ENCODE measurements at places on chromosomes 7 and 10.
A peak's percentile ranks its signal among the peaks of the same experiment; 100 is the strongest.

DNA sequence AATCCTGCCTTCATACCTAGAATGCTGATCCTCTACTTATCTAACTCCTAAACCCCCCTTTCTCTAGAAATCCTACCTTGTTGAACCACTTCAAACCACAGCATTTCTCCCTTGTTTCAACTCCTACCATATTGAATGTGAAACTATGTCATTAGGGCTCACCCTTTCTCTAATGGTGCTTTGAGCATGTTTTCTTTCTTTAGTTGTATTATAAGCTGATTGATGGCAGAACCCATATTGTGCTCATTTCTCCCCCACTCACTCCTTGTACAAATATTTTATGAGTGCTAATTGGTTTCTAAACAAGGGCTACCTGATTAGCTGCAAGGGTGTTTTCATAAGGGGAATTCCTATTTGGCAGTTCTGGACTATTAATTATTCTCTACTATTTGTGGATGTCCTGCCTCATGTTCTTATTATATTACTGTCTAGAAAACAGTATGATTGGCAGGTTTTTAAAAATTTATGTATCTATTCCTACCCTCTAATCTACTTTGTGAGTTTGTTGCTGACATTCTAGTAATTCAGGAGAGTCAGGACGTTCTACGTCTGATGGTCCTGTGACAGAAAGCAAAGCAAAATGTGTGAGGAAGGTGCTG lies 765.8 kb downstream of the KCNMA1 start:
- DNase-seq, result no peak

DNA sequence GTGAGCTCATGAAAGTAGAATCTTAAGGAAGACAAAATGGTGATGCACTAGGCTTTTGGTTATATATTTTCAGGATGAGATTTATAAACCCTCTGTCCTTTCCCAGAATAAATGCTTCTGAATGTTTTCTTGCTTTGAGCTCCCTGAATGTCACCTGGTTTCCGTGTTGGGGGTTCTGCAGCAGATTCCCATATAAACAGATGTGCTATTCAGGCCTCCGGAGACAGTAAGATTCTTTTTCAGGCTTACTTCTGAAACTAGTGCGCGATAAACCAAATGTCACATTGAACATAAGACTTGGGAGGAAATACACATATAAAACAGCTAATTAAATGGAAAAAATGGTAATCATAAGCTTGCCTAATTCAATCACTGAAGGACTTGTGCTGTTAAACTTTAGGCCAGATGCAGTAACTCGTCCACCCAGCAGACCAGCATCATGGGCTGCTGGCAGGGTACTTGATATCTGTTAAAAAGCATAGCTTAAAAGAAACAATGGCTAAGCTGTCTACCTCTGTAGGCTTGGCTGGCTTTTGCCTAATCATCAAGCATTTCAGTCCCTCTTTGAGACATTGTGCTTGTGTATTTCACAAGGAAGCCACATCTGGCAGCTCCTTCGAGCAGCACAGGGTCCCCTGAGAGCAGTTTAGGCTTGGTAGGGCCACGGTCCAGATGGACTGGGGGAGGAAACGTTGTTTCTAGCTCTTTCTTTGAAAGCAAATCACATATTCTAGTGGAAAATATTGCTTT lies 281.2 kb upstream of the KIAA1217 start:
- no peak for DNase-seq

DNA sequence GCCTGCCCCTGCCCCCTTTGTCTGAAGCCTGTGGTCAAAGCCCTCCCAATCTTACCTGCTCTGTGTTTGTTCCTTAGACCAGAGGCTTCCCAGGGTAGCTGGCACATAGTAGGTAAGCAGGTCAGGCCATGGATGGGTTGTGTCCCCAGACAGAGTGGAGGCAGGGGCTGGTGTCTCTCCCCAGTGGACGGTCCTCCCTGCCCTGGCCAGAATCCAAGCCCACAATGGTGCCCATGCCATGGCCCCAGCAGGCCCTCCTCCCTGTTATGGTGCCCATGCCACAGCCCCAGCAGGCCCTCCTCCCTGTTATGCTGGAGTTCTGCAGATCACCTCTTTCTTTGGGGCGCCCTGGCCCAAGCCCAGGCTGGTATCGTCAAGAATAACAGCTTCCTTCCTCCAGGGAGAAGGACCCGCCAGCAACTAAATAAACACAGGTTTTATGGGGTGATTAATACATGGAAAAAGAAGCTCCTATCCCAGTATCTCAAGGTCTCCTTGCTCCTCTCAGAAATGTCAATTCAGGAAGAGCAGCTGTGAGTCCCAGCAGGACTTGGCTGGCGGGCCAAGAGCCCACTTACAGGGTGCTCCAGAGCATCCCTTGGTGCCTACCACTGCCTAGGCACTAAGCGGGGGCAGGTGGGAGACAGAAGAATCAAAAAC lies 82.0 kb downstream of the NEURL1 start:
- DNase-seq, result no peak

DNA sequence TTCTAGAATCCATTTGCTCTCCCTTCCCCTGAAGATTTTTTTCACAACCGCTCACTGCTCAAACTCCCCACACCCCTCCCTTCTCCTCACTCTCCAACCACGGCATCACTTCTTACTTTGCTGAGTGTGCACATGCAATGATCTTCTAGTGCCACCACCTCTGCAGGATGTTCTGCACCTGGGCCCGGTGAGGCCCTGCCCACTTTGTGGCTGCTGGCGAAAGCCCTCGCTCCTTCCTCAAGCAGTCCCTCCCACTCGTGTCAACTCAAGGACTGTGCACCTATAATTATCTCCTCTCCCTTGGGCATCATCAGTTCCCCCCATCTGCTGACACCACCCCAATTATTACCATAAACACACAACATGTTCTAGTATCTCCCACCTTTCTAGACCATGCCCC lies 91.0 kb upstream of the LANCL2 start:
- no peak for DNase-seq

GRCh38 chr7:19117870-19118608 lies 603 bp upstream of the TWIST1 start:
- no peak for DNase-seq

DNA sequence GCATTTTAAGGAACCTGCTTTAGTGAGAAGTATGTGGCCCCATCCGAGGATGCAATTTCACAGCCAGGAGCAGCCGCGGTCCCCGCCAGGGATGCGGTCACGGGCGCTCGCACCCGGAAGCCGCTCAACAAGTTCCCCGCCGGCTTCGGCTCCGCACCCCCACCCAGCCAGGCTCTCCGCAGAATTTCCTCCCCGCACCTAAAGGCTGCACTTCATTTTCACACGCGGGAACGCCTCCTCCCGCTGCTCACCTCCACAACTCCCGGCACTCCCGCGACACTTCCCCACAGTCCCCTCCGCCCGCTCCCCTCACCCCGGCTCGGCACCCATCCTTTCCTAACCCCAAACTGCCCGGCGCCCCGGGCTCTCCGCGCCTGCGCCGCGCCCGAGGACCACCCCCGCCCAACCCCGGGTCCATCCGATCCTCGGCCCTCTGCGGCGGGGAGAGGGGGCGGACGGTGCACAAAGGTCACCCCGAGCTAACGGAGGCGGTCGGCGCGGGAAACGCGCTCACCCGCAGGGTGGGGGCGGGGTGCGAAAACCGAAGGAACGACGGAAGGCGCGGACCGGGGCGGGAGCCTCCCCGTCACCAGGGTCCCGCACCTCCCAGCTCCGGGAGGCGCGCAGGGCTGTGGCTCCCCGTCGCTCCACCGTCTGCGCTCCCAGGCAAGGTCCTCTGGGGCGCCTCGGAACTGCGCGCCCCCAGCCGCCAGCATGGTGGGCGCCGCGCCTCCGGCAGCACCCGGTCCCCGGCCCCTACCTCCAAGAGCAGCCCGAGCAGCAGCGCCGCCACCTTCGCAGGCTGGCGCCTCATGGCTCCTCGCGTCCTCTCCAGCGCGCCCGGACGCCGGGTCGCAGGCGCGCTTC lies 558 bp downstream of the VOPP1 start:
- peak; percentile 65 for DNase-seq

DNA sequence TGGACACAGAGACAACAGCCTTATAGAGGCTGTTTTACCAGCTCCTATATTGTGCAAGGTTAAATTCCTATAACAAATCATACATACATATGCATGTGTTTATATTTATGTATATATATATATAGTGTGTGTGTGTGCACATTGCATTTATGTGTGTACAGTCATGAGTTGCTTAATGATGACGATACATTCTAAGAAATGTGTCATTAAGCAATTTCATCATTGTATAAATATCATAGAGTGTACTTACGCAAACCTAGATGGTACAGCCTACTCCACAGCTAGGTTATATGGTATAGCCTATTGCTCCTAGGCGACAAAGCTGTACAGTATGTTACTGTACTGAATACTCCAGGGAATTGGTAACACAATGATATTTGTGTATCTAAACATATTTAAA lies 30.1 kb upstream of the TNKS2 start:
- no peak for DNase-seq

DNA sequence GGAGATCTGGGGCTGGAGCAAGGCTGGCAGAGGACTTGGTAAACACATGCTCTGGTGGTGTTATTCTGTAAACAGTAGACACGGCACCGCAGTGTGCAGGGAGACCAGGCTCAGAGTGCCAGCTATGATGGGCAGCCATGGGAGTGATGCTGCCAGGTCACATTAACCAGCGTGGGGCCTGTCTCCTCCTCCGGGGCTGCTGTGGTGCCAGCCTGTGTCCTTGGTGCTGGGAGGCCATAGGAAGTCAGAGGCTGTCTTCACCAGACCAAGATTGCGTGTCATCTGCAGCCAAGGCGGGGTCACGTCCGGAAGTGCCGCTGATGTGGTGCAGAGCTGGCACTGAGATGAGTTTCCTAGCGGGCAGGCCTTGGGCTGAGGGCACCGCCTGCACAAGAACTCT lies 236.0 kb downstream of the GLRX3 start:
- no peak for DNase-seq

DNA sequence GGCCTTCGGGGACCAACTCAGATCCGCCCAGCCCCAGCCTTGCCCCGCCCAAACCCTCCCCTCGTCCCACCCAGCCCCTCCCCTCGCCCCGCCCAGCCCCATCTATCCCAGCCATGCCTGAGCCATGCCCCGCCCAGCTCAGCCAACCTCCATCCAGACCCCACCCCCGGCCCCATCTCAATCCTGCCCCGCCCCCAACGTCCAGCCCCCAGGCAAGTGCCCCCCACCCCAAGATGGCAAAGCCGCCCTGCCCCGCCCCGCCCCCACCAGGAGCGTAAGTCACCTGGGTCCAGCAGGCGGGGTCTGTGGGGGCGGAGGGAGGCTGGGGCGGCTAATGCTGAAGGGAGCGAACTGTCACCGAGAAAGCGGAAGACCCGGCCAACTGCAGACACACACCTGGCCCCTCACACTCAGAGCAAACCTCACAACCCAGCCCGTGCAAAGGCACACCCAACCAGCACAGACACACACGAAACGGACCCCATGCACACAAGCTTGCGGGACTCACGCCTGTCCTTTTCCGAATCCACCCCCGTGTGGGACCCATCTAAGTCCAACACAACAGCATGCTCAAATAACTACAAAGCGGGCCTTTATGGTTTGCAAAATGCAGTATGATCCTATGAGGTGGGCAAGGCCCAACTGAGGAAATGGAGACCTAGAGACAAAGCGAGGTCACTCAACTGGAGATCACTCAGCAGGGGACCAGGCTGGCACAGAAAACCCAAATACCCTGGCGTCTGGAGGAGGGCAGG lies 11.5 kb upstream of the OGA start:
- no peak for DNase-seq

DNA sequence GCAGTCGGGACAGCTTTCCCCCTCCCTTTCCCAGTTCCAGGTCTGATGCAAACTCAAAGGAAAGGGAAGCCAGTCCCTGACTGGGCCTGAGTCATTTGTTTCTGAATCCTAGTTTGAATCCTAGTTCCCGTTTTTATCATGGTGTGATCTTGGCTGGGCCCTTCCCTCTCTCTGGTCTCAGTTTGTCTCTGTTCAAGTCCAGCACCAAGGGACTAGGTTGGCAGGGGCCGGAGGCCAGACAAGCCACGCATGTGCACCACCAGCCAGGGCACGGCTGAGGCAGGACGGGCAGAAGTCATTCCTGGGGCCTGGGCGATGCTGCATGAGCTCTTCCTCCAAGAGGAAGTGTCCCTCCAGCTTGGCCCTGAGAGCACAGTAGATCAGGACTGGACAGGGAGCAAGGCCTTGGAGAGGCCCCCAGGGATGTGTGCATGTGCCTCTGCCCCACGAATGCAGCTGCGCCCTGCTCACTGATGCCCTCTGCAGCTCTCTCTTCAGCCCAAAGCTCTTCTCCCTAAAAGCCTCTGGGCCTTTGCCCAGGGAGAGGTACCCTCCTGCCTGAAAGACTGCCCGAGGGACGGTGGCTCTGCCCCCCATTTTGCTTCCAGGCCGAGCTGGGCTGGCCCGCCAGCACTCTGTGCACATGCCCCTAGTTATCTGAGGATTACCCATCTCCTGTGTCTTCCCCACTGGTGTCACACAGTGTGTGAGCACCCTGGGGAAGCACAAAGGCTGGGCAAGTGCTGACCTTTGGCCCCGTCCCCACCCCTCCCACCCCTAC lies 86.7 kb downstream of the ZMIZ1 start:
- DNase-seq, result peak; percentile 60

DNA sequence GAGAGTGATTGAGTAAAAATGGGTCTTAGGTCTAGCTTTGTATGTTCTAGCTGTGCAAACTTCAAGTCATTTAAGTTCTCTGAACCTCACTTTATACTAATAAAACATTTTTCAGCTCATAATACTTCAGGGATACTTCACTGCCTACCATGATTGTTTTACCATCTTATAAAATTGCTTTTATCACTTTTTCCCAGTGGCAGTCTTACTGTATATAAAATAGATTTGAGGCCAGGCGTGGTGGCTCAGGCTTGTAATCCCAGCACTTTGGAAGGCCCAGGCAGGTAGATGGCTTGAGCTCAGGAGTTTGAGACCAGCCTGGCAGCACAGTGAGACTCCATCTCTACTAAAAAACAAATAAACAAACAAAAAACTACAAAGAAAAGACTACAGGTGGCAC lies 17.4 kb downstream of the FGL2 start:
- no peak for DNase-seq

GRCh38 chr7:144036302-144036885 lies 12.4 kb upstream of the OR2A5 start:
- no peak for DNase-seq

GRCh38 chr7:157898261-157898660 lies 561.5 kb downstream of the DNAJB6 start:
- DNase-seq, result no peak

GRCh38 chr7:43554423-43554822 lies 28.5 kb upstream of the STK17A start:
- DNase-seq, result no peak

Data from kidney tubule cell (primary cell).